ENCODE measurements at places on chromosomes 13 and 19. TPM values are rescaled to one million over a fixed set of nuclear protein-coding genes. Genes with fewer than 3 reads are reported as not detected.

DNA sequence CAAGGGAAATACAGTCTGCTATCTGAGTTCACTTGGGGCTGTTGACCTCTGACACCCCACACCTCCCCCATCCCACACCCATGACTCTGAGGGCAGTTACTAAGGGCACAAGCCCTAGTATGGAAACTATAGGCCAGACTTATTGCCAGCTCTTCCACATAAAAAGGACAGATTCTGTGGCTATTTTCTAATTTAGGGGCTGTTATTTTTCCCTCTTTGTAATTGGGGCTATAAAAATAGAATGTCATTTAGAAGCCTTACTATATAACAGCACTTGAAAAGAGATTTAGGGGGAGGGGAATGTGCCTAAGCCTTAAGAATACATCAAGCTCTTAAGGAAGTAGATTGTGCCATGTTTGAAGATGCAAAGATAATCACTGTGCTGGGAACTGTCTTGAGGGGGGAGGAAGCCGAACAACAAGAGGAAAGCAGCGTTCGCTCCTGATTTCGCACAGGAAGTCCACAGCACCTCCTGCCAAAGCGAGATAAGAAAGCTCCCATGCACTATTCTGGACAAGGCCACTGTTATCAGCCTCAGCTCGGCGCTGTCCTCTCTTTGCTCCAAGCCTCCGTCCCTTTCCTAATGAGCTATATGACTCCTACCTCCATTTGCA lies 86.6 kb downstream of the FLT1 start:
- H3K27ac ChIP-seq: peak overlapping the region; percentile 97
- H3K27me3 ChIP-seq: no peaks in the 10 kb centered on the region
- no peaks in the 10 kb centered on the region for H3K36me3 ChIP-seq

DNA sequence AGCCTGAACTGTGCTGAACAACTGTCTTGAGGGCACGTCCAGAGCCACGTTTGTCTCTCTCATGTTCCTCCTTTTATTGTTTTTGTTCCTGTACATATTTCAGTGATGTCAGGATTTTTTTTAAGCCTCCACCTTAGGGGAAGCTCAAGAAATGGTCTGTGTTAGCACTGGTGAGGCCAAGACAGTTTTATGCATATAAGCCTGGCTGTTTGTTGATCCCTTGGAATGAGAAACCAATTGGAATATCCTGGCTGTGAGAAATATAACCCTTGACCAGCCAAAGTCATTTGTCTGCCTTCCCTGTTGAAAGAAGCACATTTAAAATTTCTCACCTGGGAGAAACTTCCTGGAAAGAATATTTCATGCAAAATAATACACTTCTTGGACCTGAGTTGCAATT lies 115.8 kb downstream of the DNAJC15 start:
- no peaks in the 10 kb centered on the region for H3K4me1 ChIP-seq
- peaks cover 4% of the 10 kb centered on the region for H3K27me3 ChIP-seq
- H3K27ac ChIP-seq: no peak overlapping the region
- no peaks in the 10 kb centered on the region for H3K36me3 ChIP-seq
- no peak overlapping the region for H3K4me3 ChIP-seq

GRCh38 chr19:35045667-35046300 lies 4.3 kb downstream of the HPN start:
- H3K27me3 ChIP-seq: no peaks in the 10 kb centered on the region
- no peak overlapping the region for H3K27ac ChIP-seq
- H3K4me3 ChIP-seq: no peak overlapping the region
- H3K4me1 ChIP-seq: peaks cover 6% of the 10 kb centered on the region

DNA sequence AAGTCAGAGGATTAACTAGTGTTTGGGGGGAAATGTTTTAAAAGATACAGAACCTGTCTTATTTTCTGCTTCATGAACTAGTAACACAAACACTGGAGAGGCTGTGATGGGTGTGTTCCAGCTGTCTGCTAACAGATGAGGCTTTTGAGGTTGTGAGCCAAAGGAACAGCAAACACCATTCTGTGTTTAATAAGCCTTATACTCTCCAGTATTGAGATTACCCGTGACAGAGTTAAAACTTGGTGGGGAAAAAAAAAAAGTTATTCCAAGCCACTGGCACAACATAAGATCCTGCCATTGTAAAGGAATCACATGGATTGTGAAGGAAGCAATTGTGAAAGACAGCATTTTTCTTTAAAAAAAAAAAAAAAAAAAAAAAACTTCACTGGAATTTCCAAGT lies 48.4 kb downstream of the KCTD12 start:
- no peak for DNase-seq
- H3K27ac ChIP-seq: no peak overlapping the region
- no peak overlapping the region for H3K4me3 ChIP-seq
- no peaks in the 10 kb centered on the region for H3K27me3 ChIP-seq

- no peaks in the 10 kb centered on the region for H3K36me3 ChIP-seq
- H3K4me3 ChIP-seq: no peak overlapping the region
- H3K27ac ChIP-seq: no peak overlapping the region
These were observed 52.2 kb downstream of the AP1M1 start for GRCh38 chr19:16249826-16250404.

DNA sequence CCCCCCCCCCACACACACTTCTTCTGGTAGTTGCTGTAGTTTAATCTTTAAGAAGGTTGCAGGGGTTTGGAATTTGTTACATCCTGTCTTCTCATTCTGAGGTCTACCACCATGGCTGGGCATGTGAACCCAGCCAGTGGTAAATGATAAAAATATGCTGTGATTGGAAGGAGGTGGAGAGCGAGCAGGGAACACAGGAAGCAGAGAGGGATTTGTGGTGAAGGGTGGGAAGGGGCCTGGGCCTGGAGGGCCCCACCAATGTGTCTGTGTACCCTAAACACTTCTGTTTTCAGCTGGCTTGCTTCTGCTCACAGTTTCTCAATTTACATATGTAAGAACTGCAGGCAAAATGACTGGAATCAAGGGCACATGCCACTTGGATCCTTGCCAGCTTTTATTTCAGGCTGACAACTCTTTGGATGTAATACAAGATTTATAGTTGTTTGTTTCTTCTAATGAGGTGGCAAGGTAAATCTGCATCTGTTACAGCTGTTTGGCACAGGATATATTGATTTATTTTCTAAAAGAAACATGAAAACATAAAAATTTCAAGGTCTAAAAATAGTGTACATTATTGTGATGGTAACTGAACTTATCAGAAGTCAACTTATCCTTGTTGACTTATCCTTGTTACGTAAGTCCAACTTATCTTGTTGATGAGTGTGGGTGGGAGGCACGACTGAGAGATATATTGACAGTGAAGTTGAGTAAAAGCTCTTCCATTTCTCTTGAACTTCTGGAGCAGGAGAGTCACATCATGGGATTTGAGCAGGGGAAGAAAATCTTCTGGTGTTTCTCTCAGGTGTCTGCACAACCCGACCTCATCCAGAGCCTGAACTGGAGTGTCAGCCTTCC lies 313.2 kb downstream of the SHISA2 start:
- peak; percentile 11 for DNase-seq
- no peaks in the 10 kb centered on the region for H3K27me3 ChIP-seq
- no peaks in the 10 kb centered on the region for H3K36me3 ChIP-seq
- H3K4me3 ChIP-seq: no peak overlapping the region
- H3K27ac ChIP-seq: no peak overlapping the region
- no peaks in the 10 kb centered on the region for H3K4me1 ChIP-seq

DNA sequence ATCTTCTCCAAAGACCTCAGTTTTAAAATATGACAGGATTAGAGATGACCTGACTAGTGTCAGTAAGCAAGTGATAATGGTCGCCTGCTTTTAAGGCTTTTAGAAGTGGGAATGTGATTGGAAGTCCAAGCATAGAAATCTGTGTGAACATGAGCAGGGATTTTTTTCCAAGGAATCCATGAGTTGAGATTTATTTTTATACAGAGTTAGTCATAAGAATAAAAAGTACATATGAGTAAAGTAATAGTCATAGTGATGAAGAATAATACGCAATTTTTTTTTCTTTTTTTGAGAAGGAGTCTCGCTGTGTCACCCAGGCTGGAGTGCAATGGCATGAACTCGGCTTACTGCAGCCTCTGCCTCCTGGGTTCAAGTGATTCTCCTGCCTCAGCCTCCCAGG lies 1.6 kb downstream of the ZNF546 start:
- H3K27me3 ChIP-seq: no peaks in the 10 kb centered on the region
- DNase-seq: no peak
- H3K4me3 ChIP-seq: no peak overlapping the region
- H3K27ac ChIP-seq: no peak overlapping the region
- peaks cover 11% of the 10 kb centered on the region for H3K4me1 ChIP-seq

DNA sequence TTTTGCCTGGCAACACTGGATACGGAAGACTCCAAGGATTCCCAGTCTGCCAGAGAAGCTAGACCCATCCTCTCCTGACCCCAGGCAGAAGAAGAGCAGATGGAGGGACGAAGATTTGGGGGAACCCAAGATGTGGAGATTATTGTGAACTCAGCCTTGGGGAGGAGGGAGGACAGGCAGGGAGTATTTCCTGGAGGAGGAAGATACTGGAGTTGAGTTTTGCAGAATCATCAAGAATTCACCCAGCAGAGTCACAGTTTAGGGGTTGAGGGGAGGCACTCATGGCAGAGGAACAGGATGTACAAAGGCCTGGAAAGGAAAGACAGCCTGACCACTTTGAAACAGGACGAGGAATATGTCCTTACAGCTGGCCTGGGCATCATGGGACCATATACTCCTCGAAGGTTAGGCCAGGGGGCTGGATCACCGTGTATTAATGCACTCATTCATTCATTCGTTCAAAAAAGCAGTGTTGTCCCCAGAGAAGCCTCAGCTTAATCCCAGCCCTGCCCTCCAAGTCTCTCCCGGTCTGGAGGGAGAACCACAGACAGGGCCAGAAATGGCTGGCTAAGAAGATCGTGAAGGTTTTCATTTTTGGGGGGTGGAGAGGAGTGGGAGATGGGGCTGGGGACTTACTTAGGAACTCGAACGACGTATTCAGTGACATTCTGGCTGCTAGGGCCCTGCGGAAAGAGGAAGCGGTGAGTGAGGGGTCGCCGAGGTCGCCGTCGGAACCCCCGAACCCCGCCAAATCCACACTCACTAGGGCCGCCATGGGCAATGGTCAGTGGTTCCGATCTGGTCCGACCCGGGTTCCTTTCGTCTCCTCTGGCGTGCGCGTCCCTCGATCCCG lies 517 bp downstream of the GTF2F1 start:
- no peaks in the 10 kb centered on the region for H3K27me3 ChIP-seq
- H3K4me1 ChIP-seq: peaks cover 7% of the 10 kb centered on the region
- H3K4me3 ChIP-seq: peak overlapping the region; percentile 77

DNA sequence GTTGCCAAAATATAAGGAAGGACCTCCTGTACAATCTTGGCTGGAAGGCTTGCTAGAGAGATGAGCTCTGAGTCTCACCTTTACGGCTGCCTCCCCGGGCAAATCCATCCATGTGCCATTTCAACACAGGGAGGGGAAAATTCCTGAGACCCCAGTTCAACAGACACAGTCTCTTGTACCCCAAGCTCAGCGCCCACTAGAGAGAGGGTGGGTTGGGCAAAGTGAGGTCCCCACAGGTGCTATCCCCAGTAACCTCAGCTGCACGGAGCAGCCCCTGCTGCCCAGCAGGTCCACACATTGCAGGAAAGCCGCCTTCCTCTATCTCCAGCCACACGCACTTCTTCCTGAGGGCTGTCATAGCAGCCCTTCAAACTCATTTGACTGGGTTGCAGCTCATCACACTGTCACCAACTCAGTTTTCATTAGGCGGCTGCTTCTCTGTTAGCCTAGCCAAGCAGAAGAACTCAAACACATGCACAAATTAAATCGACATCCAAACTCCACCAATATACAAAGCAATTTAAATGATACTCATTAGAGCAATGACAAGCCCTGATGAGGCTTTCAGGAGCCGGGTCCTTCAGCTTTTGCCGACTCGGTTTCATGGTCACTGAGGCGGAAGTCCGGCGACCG lies 80.4 kb downstream of the TSHZ3 start:
- H3K27me3 ChIP-seq: no peaks in the 10 kb centered on the region
- no peak overlapping the region for H3K4me3 ChIP-seq
- H3K27ac ChIP-seq: no peak overlapping the region
- H3K4me1 ChIP-seq: no peaks in the 10 kb centered on the region
- no peaks in the 10 kb centered on the region for H3K36me3 ChIP-seq

DNA sequence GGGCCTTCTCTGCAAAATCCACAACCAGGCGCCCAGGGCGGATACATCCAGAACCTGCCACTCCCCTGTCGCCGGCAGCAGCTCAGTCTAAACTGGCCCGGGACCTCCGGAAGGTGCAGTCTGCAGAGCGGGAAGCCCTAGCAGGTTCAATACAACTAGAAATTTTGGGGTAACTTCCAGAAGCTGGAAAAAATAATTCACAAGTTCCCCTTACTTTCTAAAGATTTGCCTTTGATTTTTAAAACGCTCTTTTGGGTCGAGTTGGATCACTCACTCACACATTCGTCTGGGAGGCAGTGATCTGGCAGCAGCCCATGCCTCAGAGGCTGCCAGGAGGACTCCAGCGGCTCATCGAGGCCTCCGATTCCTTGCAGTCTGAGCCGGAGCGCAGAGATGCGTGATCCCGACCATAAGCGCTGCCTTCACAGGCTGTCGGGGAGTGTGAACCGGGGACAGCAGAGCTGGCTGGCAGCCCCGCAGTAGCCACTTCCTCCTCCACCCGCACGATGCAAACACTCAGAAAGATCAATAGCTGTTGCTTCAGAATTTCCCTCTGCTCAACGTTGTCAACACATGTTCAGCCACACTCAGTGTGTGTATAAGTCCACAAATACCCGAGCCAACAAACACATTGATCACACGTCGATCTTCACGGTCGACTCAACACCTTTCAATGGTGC lies 35.6 kb upstream of the ZNF507 start:
- H3K36me3 ChIP-seq: no peaks in the 10 kb centered on the region
- no peaks in the 10 kb centered on the region for H3K4me1 ChIP-seq
- no peaks in the 10 kb centered on the region for H3K27me3 ChIP-seq
- no peak overlapping the region for H3K27ac ChIP-seq
- H3K4me3 ChIP-seq: no peak overlapping the region

DNA sequence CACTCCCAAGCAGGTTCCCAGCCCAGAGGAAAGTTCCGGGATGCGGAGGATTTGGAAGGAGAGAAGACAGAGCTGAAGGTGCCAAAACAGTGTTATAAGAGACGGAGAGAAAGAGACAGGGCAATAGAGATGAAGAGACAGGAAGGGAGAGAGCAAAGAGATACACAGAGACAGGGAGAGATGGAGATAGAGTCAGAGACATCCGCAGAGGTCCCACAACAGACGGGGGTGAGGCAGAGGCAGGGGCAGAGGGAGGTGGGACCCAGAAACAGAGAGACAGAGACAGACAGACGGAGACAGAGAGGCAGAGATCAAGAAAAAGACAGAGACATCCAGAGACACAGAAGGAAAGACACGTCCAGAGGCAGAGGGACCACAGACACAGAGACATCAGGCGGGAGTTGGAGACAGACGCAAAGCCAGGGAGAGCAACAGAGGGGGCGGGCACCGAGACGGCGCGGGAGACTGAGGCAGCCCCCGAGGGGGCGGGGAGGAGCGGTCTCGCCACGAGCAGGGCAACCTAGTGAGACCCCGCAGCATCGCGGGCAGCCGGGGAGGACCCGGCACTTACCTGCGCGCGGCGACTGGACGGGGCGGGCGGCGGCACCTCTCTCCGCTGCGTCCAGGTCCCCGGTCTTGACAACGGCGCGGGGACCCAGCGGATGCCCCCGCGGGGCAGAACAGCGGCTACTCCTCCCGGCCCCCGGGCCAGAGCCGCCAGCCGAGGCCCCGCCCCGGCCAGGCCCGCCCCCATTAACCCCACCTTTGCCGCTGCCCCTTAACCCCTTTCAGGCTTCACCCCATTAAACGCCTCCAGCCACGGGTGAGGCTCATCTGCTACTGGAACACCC lies at the start of gene GPR4:
Gene GPR4 (minus strand): TSS at position 689 of the 851 bp plus-strand sequence. CDS start 10,346 bp downstream, outside the sequence.
- H3K4me3 ChIP-seq: peak within 1 kb of the TSS; percentile 84
- H3K36me3 ChIP-seq: no peaks in the 10 kb centered on the region
- peaks cover 52% of the 10 kb centered on the region for H3K4me1 ChIP-seq
- no peak for DNase-seq
- no peaks in the 10 kb centered on the region for H3K27me3 ChIP-seq

Gene R3HDM4
- total RNA-seq: 49.6 TPM

Gene GIPR
- total RNA-seq: not detected

Gene ZNF558
- total RNA-seq: 4.2 TPM

Gene MAP3K10
- 16.5 TPM for total RNA-seq

Gene SIGLEC12
- not detected for total RNA-seq

Gene DLL3
- 0.55 TPM for total RNA-seq
